ENCODE measurements at places on chromosomes 3 and 15. TPM values are rescaled to one million over a fixed set of nuclear protein-coding genes. Genes with fewer than 3 reads are reported as not detected.

The TMEM212 gene
- not detected for total RNA-seq

The ARGFX gene
- not detected for total RNA-seq

The PLA2G4E gene
- 1.5 TPM for total RNA-seq

The PP2D1 gene
- total RNA-seq, result not detected

The NEIL1 gene
- total RNA-seq, result 63.7 TPM

DNA sequence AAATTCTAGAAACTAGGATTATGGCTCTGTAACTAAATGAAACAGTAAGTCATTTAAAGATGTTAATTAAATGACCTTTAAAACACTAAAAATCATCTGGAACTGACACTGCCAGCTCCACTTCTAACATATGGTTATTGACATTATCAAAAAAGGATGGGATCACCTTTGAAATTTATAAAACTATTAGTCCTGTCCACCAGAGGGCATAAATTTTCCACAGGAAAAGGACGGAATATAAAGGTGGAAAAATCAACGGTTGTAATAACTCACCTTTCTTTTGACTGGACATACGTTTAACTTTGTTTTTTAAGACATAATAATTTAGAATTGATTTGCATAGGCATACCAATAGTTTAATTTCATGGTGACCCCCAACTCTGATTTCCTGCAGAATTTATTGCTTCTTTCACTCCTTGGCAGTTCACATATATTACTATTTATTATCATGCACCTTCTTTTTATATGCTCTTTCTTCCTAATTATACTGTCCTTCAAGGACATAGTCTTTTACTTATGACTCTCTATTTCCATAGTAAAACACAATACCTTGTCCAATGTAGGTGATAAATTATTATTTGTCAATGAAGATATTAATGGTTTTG lies 345.7 kb downstream of the CADM2 start:
- H3K27me3 ChIP-seq, result no peaks in the 10 kb centered on the region
- no peak overlapping the region for H3K27ac ChIP-seq
- no peaks in the 10 kb centered on the region for H3K36me3 ChIP-seq
- DNase-seq, result no peak
- H3K4me3 ChIP-seq, result no peak overlapping the region
- H3K4me1 ChIP-seq, result no peaks in the 10 kb centered on the region

DNA sequence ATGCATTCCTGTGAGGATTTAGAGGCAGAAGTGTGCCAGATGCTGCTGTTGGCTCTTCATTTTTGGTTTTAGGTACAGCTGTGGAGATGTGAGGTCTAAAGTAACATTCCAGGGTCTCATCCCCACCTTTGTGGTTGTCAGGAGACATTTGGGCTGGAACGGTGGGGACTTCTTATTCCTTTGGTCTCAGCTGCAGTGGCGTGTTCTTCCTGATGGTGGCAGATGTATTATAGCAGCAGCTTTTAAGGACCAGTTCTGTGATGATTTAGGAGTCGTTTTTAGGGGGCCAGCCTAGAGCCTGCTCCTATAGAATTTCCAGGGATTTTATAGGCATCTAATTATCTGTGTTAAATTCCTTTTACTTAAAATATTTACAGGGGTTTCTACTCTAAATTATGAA lies 221.0 kb upstream of the EOMES start:
- no peaks in the 10 kb centered on the region for H3K4me1 ChIP-seq
- peak; percentile 45 for DNase-seq
- no peaks in the 10 kb centered on the region for H3K27me3 ChIP-seq
- no peak overlapping the region for H3K4me3 ChIP-seq
- no peak overlapping the region for H3K27ac ChIP-seq
- H3K36me3 ChIP-seq, result no peaks in the 10 kb centered on the region

GRCh38 chr3:180594631-180595558 lies 7.1 kb upstream of the TTC14 start:
- no peaks in the 10 kb centered on the region for H3K36me3 ChIP-seq
- no peak for DNase-seq
- H3K4me3 ChIP-seq, result no peak overlapping the region
- no peaks in the 10 kb centered on the region for H3K4me1 ChIP-seq
- H3K27me3 ChIP-seq, result no peaks in the 10 kb centered on the region
- H3K27ac ChIP-seq, result no peak overlapping the region

Data from Peyer's patch (tissue), 4 donors.